ENCODE measurements at places on chromosomes 12 and 14. TPM values are rescaled to one million over a fixed set of nuclear protein-coding genes. Genes with fewer than 3 reads are reported as not detected.
A peak's percentile ranks its signal among the peaks of the same experiment; 100 is the strongest.

- no peak overlapping the region for H3K27ac ChIP-seq
- H3K4me3 ChIP-seq, result no peak overlapping the region
- no peaks in the 10 kb centered on the region for H3K36me3 ChIP-seq
- H3K27me3 ChIP-seq, result no peaks in the 10 kb centered on the region
- H3K4me1 ChIP-seq, result no peaks in the 10 kb centered on the region
Observed at GRCh38 chr12:114580306-114580705, 103.7 kb downstream of the TBX3 start.

GRCh38 chr12:38367506-38367905 lies 50.9 kb downstream of the ALG10B start:
- no peaks in the 10 kb centered on the region for H3K27me3 ChIP-seq
- no peak overlapping the region for H3K4me3 ChIP-seq
- H3K4me1 ChIP-seq, result no peaks in the 10 kb centered on the region
- H3K27ac ChIP-seq, result no peak overlapping the region

DNA sequence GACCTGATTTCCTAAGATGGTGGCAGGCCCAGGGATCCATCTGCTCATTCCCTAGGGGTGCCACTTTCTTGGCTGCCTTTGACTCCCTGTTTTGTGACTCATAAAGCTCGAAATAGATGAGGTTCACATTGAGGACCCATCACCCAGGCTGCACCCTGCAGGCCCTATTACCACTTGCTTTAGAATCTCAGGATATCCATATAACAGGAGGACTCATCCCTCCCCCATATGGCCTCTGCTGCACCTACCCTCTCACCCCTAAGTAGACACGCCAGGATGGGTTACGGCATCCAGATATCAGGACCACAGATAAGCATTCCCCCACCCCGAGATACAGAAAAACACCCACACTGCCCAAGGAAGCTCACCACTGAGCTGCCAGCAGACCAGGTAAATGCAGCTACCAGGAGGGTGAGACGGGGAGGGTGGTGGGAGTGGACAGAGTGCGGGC lies 155.7 kb downstream of the DPF3 start:
- peak; percentile 31 for DNase-seq
- H3K4me1 ChIP-seq, result peaks cover 12% of the 10 kb centered on the region
- no peaks in the 10 kb centered on the region for H3K27me3 ChIP-seq

DNA sequence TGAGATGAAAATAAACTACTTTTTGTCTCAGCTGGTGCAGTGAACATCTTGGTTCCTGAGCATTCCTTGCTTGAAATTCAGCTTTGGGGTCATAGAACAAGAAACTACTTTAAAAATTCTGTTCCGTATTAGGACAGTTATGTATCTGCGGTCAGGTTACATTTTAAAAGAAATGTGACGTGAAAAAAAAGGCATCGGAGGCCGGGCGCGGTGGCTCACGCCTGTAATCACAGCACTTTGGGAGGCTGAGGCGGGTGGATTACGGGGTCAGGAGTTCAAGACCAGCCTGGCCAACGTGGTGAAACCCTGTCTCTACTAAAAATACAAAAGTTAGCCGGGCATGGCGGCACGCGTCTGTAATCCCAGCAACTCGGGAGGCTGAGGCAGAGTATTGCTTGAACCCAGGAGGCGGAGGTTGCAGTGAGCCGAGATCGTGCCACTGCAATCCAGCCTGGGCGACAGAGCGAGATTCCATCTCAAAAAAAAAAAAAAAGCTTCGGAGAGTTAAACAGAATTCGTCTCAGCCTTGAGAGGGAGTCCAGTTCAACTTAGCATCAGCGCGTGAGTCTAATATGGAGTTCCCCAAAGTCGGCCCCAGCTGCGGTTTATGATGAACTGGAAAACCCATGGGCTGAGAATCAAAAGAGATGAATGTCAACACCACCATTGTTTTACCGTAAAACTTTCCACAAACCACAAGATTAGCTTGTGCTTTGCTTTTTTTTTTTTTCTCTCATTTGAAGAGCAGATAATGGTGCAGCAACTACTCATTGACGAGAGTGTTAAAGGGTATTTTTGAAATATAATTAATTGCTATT lies 2.1 kb upstream of the SLC2A13 start:
- no peak overlapping the region for H3K27ac ChIP-seq
- H3K4me3 ChIP-seq, result no peak overlapping the region
- H3K4me1 ChIP-seq, result peaks cover 4% of the 10 kb centered on the region
- no peak for DNase-seq

The LRRC10 gene
- not detected for total RNA-seq

DNA sequence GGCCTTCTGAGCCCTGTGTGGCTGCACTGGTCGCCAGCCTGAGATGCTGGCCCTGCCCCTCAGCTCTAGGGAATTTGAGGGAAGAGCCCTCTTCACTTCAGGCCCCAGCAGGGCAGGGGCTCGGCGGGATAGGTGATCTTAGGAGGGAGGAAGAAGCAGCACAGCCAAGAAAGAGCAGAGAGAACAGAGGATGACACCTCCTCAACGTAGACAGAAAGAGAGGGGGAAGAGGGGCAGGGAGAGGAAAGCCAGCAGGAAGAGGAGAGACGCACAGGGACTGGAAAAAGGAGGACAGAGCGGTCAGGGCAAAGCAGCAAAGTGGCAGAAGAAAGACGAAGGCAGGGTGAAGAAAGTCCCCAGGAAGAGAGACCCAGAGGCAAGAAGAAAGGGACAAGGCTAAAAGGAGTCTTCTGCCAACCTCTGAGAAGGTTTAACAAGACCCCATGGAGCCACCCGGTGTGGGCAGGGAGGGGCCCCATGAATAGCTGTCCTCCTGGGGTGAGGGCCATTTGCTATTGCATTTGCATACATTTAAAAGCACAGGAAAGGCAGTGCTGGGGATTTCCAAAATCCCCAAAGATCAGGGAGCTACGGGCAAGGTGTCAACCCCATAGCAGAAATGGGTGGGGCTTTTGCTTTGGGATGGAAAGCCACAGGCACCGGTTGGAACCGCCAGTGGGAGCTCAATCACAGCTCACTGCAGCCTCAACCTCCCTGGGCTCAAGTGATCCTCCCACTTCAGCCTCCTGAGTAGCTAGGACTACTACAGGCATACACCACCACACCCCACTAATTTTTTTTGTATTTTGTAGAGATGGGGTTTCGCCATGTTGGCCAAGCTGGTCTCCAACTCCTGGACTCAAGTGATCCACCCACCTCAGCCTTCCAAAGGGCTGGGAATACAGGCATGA lies 22.7 kb downstream of the CMKLR1 start:
- DNase-seq, result no peak
- H3K27ac ChIP-seq, result peak overlapping the region; percentile 34
- peaks cover 46% of the 10 kb centered on the region for H3K4me1 ChIP-seq
- no peaks in the 10 kb centered on the region for H3K27me3 ChIP-seq

The C12orf60 gene
- 2.1 TPM for total RNA-seq

- H3K36me3 ChIP-seq, result no peaks in the 10 kb centered on the region
- no peaks in the 10 kb centered on the region for H3K4me1 ChIP-seq
- no peaks in the 10 kb centered on the region for H3K27me3 ChIP-seq
- H3K27ac ChIP-seq, result no peak overlapping the region
- no peak overlapping the region for H3K4me3 ChIP-seq
Observed at GRCh38 chr12:57048423-57049118, 1.4 kb downstream of the MYO1A start.

Data from esophagus muscularis mucosa (tissue), 4 donors.